ENCODE measurements at places on chromosomes 16 and 17.

GRCh38 chr16:80174416-80174815 is 366.4 kb upstream of the DYNLRB2 start:
- no peak for DNase-seq

DNA sequence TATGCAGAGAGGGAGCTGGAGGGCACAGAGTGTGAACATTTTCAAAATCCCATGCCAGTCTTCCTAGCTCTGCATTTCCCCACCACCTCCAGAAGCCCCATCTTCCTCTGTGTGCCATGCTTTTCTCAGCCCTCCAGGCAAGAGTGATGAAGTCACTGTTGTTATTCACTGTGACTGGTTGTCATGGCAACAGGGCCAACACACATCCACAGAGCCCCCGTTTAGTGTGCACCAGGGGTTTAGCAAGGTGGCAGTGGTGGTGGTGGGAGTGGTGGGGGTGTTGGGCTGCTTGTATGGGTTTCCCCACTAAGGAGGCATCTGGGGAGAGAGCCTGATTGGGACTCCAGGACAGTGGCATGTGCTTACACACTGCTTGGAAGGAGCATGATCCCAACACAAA is 309.9 kb upstream of the ASIC2 start:
- DNase-seq, result no peak

GRCh38 chr17:41048441-41048840 is 1.3 kb upstream of the KRTAP2-1 start:
- DNase-seq, result no peak

DNA sequence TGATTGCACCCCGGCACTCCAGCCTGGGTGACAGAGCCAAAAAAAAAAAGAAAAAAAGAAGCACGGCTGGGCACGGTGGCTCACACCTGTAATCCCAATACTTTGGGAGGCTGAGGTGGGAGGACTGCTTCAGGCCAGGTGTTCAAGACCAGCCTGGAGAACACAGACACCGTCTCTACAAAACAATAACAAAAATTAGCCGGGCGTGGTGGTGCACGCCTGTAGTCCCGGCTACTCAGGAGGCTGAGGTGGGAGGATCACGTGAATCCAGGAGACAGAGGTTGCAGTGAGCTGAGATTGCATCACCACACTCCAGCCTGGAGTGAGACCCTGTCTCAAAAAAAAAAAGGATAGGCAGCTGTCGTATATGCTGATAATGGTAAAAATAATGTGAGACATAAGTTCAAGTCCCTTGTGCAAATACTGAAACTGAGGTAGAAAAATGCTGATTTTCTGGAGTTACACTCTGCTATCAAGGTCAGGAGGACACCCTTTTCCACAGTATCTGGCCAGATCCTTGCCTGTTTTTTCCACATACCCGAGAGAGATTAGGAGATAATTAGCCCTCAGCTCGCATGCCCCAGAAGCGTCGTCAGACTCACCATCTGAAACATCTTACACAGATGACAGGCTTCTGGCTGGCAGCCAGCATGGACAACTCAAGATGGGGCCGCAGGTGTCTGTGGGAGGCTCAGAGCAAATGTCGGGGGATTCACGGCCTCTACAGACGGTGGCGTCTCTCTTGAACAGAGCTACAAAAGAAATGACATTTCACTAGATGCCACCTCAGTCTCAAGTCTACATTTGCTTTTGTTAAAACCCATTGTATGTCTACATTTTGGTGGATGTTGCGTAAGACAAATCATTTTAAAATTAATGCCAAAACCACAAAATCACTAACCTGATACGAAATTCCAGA is 36.8 kb downstream of the WDR45B start:
- DNase-seq, result no peak

GRCh38 chr17:56880571-56880970 is 33.3 kb downstream of the TRIM25 start:
- no peak for DNase-seq

DNA sequence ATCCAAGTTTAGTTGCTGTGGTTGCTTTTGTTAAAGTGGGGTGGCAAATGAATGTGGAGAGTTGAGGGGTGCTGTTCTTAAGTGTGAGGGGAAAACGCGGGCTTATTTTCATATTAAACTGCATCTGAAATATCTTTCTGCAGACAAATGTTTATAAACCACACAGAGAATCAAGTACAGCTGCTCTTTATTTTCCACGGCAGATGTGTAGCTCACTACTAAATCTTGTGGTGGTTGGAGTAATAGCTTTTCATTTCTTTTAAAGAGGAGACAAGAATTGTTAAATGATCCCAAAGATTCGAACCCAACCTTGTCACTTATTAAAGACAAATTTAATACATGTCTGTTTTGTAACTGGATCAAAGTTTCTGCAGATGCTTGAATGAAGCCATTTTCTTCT is 2.1 kb downstream of the CLTC start:
- DNase-seq, result no peak

- DNase-seq, result no peak
Measured at GRCh38 chr17:44688675-44689476, 700 bp downstream of the CCDC43 start.

GRCh38 chr16:52597073-52597771 is 50.3 kb upstream of the TOX3 start:
- DNase-seq, result no peak

DNA sequence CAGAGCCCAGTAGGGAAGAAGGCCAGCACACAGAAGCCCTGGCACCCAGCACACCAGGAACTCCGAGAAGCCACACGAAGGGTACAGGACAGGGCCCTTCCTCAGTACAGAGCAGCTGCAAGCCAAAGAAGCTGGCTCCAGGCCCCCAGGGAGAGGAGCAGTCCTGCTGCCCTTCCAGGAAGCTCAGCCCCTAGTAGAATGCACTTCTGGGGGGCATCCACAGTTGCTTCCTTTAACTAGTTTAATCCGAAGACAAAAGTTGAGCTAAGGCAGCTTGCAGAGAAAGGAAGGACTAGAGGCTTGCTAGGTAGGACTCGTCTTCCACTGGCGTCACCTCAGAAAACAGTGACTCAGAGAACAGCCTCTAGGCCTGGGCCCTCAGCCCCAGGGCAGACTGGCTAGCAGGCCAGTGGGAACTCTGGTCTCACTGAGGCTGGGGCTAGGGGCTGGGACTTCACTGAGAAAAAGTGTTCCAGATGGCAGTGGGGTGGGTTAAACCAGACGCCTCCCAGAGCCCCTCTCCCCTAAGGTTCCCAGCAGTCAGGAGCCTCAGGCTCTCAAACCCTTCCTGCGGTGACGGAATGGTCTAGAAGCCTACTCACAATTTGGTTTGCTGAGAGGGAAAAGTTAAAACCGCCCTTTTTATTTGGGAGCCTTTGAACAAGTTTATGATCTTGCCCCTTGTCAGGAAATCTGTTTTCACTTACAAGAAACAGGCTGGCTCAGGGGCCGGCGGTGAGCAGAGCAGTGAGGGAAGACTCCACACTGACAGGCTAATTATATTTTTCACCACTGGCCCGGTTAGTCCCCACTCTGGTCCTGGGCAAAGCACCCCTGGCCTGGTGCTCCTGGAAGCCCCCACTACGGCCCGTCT is 41.4 kb downstream of the ACTG1 start:
- no peak for DNase-seq

- DNase-seq, result no peak
Measured at GRCh38 chr16:23491490-23492391, 18.6 kb downstream of the GGA2 start.

- no peak for DNase-seq
Measured at GRCh38 chr17:57357392-57357784, 101.1 kb downstream of the MSI2 start.

- DNase-seq, result no peak
Measured at GRCh38 chr17:50033316-50033715, 22.6 kb upstream of the ITGA3 start.

DNA sequence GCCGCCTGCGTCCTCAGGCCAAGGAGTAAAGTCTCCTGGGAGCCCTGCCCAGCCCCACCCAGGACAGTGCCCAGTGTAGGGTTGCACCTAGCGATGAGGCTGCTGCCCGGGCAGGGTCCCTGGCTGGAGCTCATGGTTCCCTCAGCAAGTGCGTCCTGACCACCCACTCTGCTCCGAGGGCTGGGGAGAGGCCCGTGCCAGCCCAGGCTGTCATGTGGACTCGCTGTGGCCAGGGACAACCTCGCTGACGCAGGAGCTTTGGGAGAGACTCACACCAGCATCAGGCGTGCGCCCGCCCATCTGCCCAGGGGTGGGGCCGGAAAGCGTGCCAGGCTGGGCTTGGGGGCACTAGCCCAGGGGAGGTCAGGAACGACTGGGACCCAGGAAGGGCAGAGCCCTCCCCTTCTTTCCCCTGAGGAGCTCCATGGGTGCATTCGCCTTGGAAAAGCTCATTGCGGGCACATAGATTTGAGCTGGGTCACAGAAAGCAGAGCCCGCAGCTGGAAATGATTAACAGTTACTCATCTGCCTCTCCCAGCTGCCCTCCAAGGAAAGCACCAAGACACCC is 19.7 kb downstream of the DPEP1 start:
- DNase-seq, result no peak

- DNase-seq, result no peak
Measured at GRCh38 chr16:53678756-53679343, 24.8 kb downstream of the RPGRIP1L start.

DNA sequence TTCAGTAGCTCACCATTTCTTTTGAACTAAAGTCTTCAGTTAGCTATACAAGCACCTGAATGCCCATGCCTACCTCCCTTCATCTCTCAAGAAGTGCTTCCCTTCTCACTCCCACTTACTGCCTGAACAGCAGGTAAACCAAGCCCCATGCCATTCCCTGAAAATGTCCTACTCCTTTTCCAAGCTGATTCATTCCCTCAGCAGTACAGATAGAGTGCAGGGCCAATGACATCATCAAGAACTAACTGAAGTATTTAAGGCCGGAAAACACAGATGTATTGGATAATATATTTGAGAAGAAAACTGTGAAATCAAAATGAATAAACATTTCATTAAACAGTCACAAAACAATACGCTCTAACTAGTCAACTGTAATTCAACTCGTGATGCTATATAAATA is 478.8 kb upstream of the CDH11 start:
- no peak for DNase-seq

DNA sequence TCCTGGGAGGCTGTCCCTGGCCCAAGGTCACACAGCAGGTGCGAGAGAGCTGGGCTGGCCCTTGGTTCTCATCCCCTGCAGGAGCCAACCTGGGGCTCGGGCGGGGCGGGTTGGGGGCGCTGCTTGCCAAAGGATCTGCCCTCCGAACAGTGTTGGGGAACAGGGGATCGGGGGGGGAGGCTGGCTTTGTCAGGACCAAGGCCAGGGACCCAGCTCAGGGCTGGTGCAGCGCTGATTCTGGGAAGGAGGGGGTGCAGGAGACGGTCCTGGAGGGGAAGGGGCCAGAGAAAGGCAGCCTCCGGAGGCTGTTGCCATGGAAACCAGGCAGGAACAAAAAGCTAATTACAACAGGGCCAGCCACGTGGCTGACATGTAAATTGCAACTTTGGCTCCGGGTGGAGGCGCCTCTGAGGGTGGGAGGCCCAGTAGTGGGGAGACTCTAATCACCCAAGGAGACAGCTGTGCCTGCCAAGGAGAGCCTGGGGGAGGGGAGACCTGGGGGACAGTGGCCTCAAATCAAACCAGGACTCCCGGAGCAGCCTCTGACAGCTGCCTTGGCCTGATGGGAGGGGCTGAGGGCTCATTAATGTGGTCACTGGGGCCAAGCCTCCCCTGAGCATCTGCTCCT is 1.3 kb downstream of the TUBB3 start:
- no peak for DNase-seq

- DNase-seq, result no peak
Measured at GRCh38 chr17:39607057-39607850, 466 bp downstream of the NEUROD2 start.

DNA sequence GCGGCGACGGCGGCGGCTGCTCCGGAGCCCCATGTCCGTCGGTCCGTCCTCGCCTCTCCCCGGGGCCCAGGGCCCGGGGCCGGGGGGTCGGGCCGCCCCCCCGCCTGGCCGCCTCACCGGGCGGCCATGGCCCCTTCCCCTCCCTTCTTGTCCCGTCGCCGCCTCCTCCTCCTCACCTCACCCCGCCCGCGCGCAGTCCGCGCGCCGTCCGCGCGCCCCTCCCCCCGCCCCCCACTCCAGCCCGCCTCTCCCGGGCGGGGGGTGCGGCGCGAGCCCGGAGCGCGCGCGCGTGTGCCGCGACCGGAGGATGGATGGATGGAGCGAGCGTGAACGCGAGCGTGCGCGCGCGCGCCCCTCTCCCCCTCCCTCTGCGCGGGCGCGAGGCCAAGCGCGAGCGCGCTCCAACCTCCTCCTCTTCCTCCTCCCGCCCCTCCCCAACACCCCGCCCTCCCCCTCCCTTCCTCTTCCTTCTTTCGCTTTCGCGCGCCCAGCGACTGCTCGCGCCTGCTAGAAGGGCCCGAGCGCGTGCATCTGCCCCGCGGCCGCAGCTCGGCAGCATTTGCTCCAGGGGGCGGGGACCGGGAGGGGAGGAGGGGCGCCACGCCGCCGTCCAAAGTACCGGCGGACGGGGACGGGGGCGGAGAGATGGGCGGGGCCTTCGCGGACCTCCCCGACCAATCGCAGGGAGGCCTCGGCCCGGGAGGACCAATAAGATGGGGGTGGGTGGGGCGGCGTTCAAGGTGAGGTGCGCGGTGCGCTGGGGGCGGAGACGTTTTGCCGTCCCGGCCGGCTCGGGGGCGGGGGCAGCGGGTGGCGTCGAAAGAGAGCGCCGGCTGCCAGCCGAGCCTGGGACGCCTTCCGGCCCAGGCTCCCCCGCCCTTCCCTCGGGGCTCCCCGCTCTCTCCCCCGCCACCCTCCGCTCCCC is at the start of gene ATXN7L3:
Gene ATXN7L3, minus strand, starts transcription at position 332 of the 925 bp plus-strand sequence. CDS start 1,814 bp downstream, outside the sequence.
- peak; percentile 99 for DNase-seq

- no peak for DNase-seq
Measured at GRCh38 chr17:2157675-2158395, 102.9 kb downstream of the HIC1 start.

DNA sequence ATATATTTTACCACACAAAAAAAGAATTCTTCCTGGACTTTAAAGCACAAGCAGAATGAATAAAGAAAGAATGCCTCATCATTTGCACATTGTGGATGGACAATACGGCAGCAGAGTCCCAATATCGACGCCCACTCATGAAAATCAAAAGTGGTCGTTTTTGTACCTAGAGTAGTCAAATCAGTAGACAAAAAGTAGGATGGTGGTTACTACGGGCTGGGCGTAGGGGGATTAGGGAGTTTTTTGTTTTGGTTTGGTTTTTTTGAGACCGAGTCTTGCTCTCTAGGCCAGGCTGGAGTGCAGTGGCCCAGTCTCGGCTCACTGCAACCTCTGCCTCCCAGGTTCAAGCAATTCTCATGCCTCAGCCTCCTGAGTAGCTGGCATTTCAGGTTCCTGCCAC is 8.6 kb upstream of the CENPV start:
- no peak for DNase-seq

- no peak for DNase-seq
Measured at GRCh38 chr17:65657251-65657828, 95.9 kb upstream of the AXIN2 start.

- no peak for DNase-seq
Measured at GRCh38 chr17:47246120-47246519, 7.5 kb upstream of the ITGB3 start.

- DNase-seq, result no peak
Measured at GRCh38 chr16:75632857-75633256, 9.8 kb upstream of the ADAT1 start.

DNA sequence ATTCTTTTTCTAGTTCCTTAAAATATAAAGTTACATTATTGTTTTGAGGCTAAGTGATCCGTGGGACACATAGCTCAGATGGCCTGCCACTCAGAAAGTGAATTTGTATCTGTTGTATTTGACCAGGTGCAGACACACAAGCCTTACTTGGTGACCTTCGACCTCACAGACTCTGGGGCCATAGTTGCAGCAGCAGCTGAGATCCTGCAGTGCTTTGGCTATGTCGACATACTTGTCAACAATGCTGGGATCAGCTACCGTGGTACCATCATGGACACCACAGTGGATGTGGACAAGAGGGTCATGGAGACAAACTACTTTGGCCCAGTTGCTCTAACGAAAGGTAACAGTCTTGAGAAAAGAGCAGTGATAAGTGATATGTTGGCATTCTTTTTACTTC is 30.5 kb downstream of the TMEM11 start:
- no peak for DNase-seq

Data from T-helper 2 cell (primary cell).